ENCODE measurements at places on chromosomes 1 and 21.

DNA sequence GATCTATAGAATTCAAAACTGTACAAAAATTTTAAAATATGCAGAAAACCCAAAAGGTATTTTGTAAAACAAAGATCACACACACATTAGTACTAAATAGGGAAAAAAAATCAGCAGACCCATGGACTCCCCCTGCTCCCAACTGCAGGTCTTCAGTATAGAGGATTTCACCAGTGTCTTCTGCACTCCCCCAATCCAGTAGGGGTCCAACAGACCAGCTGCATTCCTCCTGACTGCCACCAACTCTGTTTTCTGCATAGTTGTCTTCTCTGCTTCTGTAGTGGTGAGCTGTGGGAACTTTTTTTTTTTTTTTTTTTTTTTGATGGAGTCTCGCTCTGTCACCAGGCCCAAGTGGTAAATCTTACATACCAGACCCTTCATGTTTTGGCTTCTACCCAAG, 21.9 kb downstream of the CLCA2 start:
- DNase-seq: no peak

GRCh38 chr1:149995927-149996326, 14.6 kb downstream of the OTUD7B start:
- DNase-seq: peak; percentile 55

- no peak for DNase-seq
Measured at GRCh38 chr1:118154220-118154619, 30.8 kb downstream of the SPAG17 start.

DNA sequence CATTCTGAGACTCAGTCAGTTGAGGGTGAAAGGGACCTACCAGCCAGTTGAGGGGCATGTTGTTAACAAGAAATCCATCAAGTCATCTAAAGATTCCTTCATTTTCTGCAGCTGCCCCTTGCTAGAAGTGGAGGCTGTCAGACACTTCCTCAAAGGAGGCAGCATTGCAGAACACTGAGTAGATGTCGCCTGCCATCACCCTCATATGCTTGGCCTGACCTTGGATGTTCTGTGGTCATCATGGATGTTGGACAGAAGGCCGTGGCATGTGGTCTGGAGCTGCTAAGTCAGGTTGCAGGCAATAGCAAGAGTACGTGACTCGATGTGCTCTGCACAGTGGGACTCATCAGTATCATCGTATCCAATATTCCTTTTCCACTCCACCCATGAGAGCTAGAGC, 70.6 kb downstream of the GATAD2B start:
- no peak for DNase-seq

All from HFFc6 (cell line).